CD4-positive, alpha-beta T cell treated with Interleukin-4 for 4 hours (primary cell): ENCODE measurements at places on chromosomes 2 and 18.

- no peak for DNase-seq
Measured at GRCh38 chr2:108889907-108890306, 99.1 kb downstream of the EDAR start.

DNA sequence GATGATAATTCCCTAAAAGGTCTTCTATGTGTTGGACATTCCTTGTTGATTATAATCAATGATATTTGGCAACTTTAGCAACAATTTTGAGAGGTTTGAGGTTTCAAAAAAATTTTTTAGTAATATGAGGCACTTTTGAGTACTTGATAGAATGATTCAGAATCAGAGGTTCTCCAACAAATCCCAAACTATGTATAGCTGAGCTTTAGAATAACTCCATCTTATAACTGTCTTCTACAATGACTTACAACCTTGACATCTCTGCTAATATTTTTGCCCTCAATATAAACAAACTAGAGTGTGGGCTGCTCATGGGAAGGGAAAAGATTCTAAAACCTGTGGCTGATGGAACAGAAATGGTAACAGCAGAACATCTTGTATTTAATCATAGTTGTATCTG lies 21.5 kb upstream of the SERPINB7 start:
- no peak for DNase-seq

DNA sequence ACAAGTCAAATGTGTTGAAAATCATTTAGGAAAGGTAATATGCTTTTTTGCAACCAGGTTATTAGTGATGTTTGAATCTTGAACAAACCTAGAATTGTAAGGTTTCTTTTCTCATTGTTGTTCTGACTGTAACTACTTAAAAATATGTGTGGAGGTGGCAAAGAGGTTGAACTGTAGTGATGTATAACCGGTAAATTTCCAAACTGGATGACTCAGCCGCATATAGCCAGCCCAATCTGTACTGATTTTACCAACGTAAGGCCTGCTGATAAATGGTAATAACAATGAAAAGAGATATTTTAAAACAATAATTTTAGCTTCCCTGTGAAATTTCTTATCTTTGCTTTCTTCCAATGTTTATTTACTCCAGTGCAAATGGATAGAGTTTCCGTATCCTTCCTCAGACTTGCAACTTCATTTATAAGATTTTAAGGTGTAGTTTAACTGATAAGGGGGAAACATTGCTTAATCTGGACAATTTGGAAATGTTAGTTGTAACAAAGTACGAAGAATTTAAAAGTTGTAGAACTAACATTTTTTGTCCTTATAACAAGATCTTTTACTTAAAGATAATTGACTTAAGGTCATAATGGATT lies 1170.4 kb upstream of the ZEB2 start:
- DNase-seq: no peak

DNA sequence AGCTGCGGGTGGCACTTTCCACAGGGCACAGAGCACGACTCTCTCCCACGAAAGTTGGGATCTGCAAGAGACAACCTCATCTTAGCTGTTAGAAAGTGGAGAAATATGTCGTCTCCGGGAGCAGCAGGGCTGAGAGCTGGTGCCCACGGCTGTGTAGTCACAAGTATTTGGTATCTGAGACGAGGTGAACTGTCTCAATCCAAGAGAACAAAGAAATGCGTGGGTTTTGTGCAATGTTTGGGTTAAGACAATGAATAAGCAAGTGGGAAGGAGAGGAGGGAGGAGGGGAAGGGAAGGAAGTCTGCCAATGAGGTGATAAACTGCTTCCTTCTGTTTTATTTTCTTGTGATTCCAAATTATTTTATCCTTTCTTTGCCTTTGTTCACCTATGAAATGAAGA lies 18.0 kb downstream of the DYTN start:
- no peak for DNase-seq

GRCh38 chr2:179952658-179953057 lies 54.4 kb downstream of the CWC22 start:
- DNase-seq: no peak

DNA sequence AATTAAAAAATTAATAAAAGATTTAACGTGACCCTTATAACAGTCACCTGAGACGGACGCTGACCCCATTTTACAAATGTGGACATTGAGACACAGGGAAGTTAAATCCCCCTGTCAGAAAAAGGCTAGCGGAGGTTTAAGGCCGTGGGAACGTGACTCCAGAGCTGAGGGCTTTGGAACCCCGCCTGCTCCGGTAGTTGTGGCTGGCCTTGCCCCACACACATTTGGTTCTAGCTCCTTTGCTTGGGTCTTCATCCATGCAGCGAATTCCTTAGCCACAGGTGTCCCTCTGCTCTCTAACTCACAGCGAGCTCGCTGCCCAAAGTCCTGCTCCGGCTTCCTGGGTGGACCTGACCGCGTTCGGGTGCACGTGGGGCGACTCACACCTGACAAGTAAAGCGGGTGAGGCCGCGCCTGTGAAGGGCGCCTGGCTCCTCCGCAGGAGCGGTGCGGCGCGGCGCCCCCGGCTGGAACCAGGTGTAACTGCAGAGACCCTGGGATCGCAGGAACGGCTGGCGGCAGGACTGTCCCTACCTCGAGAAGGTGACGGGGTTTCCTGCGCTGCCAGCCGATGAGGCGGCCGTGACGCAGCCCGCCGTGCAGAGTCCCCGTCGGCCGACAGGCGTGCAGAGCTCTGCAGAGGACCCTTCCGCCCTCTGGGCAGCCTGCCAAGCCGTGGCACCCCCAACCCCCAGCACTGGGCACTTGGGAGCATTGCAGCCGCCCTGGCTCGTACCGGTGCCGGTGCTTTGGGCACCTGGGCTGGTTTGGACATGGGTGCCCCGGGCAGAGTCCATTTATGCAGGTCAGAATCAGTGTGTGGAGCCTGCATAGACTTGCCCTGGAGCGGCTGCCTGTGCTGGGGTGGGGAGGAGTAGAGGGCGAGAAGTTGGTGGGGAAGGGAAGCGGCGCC lies 2.4 kb upstream of the PROC start:
- peak; percentile 88 for DNase-seq

DNA sequence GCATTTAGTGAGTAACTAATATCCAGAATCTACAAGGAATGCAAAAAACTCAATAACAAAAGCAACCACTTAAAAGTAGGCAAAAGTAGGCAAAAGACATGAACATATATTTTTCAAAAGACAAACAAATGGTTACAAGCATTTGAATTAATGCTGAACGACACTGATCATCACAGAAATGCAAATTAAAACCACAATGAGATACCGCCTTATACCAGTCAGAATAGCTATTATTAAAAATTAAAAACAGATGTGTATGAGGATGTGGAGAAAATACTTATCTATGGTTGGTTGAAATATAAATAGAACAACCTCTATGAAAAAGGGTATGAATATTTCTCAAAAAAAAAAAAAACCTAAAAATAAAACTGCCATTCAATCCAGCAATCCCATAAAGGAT lies 51.7 kb downstream of the SNTG2 start:
- DNase-seq: no peak

DNA sequence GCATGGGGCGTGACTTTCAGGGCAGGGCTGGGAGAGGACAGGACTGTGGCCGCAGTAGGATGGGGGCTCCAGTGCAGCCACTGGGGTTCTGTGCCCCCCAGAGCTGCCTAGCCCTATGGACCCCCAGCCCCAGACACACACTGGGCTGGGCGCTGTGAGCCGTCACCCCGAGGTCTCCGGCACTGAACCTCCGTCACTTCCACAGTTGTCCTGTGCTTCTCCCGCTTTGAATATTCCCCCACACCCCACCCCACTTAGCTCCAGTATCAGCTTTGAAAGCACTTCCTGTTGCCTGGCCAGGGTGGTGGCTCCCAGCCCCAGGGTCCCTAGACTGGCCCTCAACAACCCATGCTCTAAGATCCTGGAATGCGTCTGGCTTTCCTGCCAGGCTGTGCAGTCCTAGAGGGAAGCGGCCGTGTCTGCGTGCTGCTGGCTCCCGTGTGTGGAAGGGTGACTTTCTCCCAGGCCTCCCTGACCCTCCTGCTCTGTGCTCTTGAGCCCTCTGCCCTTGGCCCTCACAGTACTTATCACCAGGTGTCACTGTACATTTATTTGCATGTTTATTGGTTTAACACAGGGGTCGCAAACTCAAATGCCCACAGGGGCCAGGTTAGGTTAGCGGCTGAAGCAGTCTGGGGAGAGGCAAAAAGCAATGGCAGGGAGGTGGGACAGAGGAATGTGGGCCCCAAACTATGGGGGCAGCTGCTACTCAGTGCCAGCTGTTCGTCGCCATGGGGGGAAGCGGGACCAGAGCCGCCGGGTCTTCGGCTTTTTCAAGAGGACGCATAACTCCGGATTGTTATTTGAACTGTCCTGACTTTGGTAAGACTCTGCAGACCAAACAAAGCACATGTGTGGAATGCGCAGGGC lies 9.9 kb downstream of the OBSL1 start:
- DNase-seq: no peak

DNA sequence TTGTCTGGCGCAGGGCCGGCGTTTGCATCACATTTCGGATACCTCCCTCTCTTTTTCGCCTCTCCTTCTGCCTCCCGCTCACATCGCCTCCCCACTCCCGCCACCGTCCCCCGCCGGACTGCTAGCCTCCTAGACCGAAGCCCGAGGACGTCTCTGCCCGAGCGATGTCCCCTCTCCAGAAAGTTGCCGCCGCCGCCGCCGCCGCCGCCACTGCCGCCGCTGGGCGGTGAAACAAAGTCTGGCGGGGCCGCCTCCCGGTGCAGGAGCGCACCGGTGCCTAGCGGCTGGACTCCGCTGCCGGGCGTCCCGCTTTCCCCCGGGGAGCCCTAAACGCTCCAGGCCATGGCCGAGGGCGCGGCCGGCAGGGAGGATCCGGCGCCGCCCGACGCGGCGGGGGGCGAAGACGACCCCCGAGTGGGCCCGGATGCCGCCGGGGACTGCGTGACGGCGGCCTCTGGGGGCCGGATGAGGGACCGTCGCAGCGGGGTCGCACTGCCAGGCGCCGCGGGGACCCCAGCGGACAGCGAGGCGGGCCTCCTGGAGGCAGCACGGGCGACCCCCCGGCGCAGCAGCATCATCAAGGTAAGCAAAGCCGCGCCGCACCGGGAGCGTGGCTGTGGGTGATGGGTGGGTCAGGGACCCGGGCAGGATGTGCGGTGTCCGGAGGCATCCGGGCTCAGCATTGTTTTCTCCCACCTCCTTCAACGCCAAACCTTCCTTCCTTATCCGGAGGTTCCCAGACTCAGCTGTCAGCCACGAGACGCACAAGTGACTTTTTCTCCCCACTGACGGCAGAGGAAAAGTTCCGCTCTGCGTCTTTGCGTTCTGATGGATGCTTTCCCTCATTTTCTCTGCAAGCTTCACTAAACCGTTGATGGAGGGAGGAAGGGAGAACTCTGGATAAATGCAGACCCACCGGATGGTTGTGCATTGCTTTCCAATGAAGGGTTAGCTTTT lies 643 bp downstream of the PLCL1 start:
- DNase-seq: peak; percentile 8

DNA sequence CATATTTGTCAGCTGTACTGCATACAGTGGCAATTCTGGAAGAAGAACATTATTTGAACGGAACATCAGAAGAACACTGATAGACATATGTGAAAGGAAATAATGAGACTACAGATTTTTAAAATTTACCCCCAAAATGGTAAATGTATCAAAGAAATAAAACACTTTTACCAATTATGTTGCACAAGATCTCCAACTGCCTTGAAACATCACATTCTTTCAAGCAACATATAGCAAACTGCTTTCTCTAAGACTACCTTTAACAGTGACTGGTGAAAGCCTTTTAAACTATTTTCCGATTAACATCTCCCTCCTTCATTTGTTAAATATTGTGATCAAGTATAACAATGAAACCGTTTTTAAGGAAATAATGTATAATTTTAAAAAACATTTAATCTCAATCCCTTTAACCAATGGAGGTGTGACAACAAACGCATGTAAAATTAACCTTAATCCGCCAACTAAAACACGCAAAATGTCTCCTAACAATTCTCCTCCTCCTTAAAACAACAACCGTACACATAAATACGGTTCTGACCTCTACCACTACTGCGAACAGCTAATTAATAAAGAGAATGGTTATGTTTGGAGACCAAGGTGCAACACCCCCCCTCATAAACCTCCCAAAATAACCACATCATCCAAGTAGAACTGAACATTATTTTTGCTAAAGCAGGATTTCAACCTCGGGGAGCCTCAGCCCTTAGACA lies 2.4 kb downstream of the FBXO11 start:
- DNase-seq: no peak

DNA sequence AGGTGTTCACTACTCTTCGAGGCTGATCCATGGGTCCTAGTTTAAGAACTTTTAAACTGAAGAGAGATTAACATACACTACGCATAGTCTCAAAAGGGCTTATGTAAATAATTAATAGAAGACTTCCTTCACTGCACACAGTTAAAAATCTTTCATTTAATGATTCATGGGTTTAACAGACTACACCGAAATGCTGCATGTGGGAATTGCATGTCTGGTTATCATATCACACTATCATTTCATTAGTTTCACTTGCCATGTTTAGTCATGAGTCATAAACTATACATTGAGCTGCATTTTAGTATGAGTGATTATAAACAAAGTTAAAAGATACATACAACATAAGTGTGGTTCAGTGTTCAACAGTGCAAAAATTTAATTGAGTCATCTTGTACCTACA lies 31.2 kb downstream of the GLS start:
- DNase-seq: peak; percentile 37

DNA sequence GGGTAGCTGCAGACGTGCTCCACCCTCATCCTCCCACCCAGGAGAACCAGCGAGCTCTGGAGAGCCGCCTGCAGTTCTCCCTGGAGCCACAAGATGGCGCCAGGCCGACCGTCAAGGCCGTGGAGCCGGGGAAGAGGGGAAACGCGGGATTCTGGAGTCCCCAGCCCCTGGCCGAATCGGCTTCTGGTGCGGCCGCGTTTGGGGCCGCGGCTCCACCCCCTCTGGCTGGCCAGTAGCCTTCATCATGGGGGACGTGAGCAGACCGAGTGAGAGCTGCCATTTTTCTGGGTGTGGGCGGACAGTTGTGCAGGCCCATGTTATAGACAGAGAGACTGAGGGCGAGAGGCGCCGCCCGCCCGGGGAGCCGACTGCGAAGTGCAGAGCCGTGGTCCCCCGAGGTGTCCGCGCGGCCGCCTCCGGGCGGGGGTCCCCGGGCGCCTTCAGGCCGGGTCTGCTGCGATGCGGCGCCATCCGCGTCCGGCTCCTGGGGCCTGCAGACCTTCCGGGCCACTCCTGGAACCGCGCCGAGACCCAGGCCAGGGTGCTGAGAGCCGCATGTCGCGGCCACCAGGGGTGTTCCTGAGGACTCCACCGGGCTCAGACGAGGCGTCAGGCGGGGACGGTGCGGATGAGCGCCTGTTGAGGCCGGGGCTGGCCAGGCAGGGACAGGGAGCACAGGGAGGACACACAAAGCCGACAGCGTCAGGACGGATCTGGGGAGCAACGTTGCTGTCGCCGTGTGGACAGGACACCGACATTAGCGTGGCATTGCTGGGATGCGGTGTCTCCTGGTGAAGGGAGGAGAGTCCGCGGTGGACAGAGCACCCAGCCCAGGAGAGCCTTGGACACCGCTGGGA lies 418.2 kb upstream of the HS6ST1 start:
- peak; percentile 25 for DNase-seq

GRCh38 chr18:54205959-54206358 lies 18.5 kb downstream of the MBD2 start:
- DNase-seq: no peak
